CD4-positive, alpha-beta T cell treated with Interleukin-1 beta for 1 hour (primary cell): ENCODE measurements at places on chromosomes 13 and 19.
A peak's percentile ranks its signal among the peaks of the same experiment; 100 is the strongest.

DNA sequence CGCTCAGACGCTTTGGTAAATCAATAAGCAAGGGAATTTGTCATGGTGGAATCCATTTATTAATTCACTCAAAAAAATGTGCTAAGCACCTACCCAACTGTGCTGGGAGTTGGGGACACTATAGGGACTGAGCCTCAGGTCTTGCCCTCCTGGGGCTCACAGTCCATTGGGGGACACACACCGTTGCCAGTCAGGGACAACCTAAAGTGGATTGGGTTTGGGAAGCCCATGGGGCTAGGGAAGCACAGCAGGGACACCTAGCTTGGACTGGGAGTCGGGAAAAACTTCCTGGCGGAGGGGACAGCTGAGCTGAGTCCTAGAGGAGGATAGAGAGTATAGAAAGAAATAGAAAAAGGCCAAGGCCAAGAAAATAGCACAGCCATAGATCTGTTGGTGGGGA lies 8.5 kb downstream of the FOSB start:
- peak; percentile 83 for DNase-seq

GRCh38 chr13:71861769-71862458 lies 5.1 kb downstream of the DACH1 start:
- DNase-seq: no peak

DNA sequence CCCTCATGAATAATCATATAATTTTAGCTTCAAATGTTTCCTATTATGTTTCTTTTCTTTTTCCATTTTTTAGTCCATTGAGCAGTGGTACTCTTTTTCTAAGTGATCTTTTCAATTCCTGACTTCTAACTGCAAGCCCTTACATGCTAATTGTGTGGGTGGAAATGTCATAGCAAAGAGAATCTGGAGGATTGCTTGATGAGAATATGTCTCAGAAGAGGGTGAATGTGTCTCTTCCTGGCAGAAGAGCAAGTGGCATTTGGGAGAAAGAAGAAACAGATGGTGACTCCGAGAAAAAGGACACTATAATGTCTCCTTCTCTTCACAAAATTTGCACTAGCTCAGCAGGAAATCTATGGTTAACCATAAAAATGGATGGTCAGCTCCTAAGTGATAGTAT lies 2320.0 kb downstream of the PCDH9 start:
- DNase-seq: no peak

GRCh38 chr13:21831654-21832324 lies 160.9 kb downstream of the FGF9 start:
- no peak for DNase-seq

- DNase-seq: no peak
Measured at GRCh38 chr19:49441960-49442350, 628 bp upstream of the SLC17A7 start.

GRCh38 chr19:40147693-40148347 lies 43.4 kb upstream of the MAP3K10 start:
- no peak for DNase-seq

- DNase-seq: peak; percentile 66
Measured at GRCh38 chr19:35929876-35930275, 6.3 kb upstream of the LRFN3 start.

GRCh38 chr13:112722433-112723263 lies 32.8 kb downstream of the ATP11A start:
- DNase-seq: no peak

GRCh38 chr19:38303517-38304351 lies at the start of gene C19orf33:
Gene C19orf33 (plus strand): TSS chr19:38304251. CDS start chr19:38304262, 11 bp downstream.
- no peak for DNase-seq
